Stimulated activated CD4-positive, alpha-beta T cell treated with anti-CD3 and anti-CD28 coated beads, Interleukin-12 subunit alpha, Interleukin-12 subunit beta, amount 100 ng/mL, for 4 hours (primary cell): ENCODE measurements at places on chromosomes 16 and 17.

DNA sequence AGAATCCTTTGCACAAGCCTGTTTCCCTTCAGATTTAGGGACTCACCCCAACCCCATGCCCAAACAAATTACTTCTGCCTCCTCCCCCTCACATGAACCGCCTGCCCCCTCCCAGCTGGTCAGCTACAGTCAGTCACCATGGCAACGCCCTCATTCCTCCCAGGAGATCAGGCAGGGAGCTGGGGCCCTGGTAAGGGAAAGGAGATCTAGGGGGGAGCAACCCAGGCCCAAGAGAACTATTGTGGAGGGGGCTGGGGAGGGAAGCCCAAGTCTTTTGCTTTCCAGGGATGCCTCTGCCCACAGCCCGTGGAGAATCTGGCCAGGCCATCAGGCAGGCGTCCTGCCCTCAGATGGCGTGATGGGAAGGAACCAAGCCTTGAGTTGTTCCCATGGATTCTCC is 2.8 kb downstream of the FAM171A2 start:
- DNase-seq = no peak

GRCh38 chr17:32100971-32101631 is 41.2 kb upstream of the RHOT1 start:
- no peak for DNase-seq

GRCh38 chr16:29699324-29700219 is 20.6 kb downstream of the QPRT start:
- no peak for DNase-seq

GRCh38 chr17:35740997-35741931 is 9.8 kb downstream of the RASL10B start:
- DNase-seq = no peak

GRCh38 chr17:70017941-70018340 is 57.1 kb upstream of the KCNJ16 start:
- no peak for DNase-seq

GRCh38 chr17:64420143-64420670 is 28.7 kb upstream of the MILR1 start:
- no peak for DNase-seq

GRCh38 chr16:50093607-50094539 is 28.1 kb downstream of the HEATR3 start:
- no peak for DNase-seq

DNA sequence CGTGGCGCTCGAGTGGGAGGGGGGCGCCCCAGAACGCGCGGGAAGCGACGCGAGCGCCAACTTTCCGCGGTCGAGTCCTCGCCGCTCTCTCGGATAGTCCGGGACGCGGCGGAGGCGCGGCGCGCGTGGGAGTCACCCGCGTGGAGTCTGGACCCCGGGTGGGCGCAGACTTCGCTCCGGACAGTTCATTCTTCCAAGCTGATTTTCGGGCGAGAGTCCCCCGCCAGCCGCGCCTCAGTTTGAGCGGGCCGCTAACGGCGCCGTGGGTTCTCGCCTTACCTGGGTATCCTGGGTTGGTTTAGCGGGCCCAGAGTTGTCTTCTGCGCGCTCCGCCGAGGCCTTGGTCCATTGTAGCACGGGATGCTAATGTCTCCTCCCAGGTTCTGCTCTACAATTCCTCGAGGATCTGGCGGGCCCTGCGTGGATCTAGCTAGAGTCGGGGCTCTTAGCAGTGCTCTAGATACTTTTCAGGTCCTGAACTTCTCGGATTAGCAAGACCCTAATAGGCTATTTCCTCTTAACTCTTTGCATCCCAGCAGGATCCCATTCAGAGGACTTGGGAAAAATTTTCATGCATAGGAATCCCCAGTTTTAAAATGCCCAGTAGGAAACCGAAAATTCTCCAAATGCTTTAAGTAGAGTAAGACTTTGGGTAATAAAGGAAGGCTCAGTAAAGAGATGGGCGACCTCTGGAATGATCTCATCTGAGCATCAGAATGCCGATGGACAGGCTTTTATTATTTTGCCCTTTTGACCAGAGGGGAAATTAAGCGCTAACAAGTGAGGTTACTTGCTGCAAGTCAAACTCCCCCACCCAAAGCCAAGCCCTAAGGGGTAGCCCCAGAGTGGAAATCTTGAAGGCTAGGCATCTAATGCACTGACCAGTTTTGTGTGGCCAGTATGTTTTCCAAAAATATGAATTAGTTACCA is 537 bp upstream of the GJC1 start:
- peak; percentile 25 for DNase-seq

DNA sequence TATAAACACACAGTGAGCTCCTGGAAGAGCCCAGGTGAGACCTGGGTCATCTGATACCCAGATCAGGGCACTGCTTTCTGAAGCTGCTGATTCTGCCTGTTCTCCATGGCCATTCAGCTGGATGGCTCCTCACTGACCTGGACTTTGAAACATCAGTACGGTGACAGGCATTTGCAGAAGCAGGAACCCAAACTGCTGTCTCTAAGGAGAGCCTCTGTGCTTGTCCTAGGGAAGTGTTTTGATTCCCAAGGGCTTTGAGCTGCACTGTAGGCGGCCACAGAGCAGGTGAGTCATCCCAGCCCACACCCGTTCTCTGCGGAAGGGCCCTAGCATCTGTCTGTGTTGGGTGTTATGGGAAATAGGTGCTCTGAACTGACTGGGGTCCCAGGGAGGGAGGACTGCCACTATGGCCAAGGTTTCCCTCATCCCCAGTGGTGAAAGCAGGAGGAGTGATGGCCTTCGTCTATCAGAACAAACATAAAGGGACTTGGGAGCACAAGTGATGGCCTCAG is 60.7 kb upstream of the ADCY9 start:
- no peak for DNase-seq

GRCh38 chr17:41678907-41679739 is 9.6 kb upstream of the EIF1 start:
- DNase-seq = no peak

DNA sequence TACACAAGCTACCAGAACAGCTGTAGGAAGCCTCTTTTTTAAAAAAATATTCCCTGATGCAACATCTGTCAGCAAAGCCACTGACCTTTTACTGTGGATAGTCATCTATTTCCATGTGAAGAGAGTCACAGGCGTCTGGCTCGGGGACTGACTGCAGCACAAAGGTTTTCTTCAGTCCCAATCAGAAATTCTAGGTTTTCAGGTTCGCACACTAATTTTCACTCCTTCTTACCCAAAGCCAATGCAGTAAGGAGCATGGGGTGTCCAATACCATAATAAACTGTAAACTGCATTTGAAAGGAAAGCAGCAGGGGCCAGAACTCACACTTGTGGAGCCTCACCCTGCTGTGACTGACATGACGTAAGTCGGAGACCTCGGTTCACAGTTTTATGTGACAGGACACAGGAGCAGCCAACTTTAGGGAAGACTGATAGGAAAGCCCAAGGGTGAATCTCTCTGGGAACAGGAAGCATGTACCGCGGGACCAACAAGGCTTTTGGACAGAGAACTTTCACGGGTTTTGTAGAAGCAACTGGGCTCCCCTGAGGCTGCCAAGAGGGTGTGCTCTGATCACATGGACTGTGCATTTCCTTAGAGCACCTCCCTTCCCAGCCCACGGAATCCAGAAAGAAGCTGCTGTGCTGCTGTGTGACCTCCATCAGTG is 9.1 kb upstream of the TMEM100 start:
- DNase-seq = no peak

DNA sequence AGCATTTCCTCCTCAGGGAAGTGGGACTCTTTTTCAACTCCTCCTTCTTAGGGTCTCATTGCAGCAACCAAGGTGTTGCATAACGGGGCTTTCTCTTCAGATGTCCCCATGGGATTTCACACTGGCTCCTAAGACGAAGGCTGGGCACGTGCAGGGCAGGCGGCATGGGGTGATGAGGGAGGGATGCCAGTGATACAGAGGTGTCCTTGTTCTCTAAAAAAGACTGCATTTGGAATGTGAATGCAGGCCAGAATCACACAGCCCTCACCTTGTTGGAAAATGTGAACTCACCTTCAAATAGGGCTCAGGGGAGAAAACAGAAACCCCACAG is 105.6 kb downstream of the XYLT1 start:
- no peak for DNase-seq

- no peak for DNase-seq
Observed at GRCh38 chr16:50709061-50709684, 15.8 kb downstream of the NOD2 start.

DNA sequence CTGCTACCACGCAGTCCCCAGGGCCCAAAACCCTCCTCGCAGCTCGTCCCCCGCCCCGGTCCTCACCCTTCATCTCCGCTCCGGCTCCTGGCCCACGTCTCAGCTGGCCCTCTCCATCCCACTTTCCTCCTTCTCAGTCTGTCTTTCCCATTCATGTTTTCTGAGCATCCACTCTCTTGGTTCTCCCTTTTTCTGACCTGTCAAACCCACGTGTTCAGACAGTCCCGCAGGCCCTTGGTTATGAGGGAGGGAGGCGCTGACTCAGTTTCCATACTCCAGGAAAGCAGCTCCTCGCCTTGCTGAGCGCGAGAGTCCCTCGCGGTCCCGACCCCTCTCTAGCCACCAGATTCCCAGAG is 392 bp upstream of the HID1 start:
- DNase-seq = no peak

DNA sequence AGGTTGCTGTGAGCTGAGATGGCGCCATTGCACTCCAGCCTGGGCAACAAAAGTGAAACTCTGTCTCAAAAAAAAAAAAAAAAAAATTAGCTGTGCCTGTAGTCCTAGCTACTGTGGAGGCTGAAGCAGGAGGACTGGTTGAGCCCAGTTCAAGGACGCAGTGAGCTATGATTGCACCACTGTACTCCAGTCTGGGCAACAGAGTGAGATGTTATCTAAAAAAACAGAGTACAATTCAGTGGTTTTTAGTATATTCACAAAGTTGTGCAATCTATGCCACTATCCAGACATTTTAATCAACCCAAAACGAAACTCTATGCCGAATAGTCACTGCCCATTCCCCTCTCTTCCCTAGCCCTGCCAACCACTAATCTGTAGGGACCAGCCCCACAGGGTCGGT is 25.1 kb downstream of the C16orf54 start:
- DNase-seq = no peak

- DNase-seq = peak; percentile 75
Observed at GRCh38 chr16:24010440-24011089, 174.8 kb downstream of the PRKCB start.

GRCh38 chr17:38428643-38429371 is 543 bp downstream of the ARHGAP23 start:
- no peak for DNase-seq

DNA sequence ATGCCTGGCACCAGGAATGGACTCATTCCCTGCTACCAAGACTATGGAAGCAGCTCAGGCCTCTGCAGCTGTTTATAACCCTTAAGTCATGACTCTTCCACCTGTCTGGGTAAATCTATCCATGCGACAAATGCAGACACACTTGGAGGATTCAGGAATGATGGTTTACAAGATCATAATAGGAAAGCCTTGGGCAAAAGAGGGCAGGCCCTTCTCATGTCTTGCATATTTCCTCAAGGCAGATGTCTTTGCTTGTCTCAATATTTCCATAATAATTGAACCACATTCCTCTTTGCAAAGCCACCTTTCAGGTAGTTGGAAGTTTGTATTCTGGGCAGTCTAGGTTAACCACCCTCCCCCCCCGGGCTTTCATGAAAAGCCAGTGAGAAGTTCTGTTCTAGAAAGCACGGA is 884 bp upstream of the JPT1 start:
- DNase-seq = no peak

DNA sequence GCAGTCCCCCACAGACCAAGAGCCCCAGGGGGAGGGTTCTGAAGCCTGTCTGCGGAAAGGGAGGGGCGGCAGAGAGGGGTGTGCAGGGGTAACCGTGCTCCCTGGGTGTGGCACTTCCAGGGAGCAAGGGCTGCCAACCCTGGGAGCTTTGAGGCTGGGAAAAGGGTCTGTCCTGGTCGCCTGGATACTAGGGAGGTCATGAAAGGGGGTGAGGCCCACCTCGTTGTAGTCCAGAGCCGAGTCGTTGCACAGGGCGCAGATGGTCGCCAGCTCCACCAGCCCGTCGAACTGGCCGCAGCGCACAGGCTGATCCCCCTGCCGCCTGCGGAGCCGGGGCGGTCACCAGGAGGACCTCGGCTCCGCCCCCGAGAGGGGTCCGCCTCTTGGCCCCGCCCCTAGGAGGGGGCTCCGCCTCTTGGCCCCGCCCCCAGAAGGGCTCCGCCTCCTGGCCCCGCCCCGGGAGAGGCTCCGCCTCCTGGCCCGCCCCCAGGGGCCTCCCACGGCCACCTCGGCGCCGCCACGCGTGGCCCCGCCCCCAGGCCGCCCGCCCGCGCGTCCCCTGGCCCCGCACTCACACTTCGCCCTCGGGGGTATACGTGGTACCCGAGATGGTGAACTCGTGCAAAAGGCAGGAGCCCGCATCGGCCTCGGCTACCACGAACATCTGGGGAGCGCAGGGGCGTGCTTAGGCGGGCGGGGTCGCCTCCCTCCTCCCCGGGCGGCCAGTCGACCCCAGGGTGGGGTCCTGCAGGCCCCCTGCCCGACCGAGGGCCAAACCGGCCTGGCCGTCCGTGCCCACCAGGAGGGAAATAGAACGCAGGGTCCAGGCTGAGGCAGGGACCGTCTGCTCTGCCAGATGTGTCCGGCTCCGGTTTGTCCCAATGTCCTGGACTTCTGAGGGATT is 19.5 kb downstream of the ATP2A3 start:
- DNase-seq = peak; percentile 20

DNA sequence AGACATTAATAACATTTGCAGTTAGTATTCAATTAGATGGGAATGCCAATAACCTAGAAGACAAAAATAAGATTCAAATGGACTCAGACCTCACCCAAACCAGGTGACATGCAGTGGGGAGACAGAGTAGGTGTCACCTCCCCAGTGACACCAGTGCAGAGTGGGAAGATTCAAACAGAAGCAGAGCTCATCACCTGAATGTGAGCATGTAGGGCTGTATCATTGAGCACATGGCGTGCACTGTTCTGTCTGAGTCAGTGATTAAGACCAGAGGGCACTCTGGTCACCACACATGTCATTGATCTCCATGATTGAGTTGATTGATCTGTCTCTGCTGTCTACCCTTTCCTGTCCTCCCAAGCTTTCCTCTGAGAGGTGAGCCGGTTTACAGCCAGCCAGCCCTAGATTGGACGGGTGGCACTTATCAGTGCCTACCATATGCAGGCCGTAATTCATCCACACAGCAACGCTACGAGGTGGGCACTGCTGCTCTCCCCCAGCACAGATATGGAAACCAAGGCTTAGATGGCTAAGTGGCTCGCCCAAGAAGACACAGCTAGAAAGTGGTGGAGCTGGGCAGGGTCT is 34.0 kb downstream of the RHBDL3 start:
- no peak for DNase-seq

DNA sequence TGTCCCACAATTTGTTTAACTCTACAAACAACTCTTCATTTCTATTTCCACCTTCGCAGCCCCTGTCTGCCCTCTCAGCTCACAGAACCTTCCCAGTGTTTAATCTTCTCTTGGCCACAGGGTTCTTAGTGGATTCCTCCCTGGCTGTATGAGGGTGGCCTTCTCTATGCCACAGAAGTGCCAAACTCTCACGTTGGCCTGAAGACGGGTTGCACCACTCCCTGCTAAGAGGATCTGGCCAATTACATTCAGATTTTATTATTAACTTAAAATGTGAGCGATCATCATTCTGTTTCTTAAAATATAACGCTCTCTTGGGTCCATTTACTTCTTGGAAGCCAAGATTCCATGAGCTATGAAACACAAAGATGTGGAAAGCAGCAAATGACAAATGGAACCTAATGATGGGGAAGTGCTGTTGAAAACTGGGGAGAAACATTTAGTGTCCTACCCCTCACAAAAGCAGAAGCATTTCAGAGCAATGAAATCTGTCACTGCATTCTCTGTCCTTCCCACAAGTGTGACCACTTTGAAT is 91.3 kb upstream of the NOG start:
- no peak for DNase-seq

GRCh38 chr17:67245073-67245693 is at the start of gene HELZ:
HELZ (minus strand) TSS chr17:67245196; CDS start chr17:67218804, 26,392 bp downstream.
- peak; percentile 66 for DNase-seq
